Gastroesophageal sphincter (tissue), 4 donors: ENCODE measurements at places on chromosomes 6 and 20. TPM values are rescaled to one million over a fixed set of nuclear protein-coding genes. Genes with fewer than 3 reads are reported as not detected.

Gene HLA-DRB1
- total RNA-seq = 5.8 TPM

Gene LST1
- total RNA-seq = 7.7 TPM

DNA sequence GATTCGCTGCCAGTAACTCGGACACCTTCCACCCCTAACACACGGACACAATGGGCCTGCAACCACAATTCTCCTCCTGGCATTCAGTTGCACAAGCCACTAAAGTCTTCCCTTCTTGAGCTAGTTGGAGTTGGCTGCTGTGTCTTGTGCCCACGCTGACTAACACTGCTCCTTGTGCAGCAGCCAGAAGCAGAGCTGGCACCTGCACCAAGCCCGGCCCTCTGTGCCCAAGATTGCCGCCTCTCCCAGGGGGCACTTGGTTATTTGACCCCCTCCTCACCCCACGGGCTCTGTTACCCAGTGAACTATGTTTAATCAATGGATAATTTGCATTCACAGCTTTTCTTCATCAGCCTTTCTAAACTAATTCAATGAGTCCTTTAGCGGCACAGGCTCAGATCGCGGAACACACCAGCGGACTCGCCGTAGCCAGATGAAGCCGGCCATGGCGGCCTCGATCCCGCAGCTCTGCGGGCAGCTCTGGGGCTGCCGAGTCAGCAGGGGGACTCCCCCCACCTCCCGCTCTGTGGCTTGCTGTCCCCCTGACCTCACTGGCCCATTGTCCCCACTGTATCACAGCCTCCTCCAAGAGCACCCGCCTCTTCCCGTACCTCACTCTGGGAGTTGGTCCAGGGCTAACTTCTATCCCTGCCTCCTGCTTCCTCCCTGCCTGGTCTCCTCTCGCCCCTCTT, 94.8 kb upstream of the AFDN start:
- no peak overlapping the region for H3K27ac ChIP-seq
- H3K4me3 ChIP-seq = no peak overlapping the region
- H3K36me3 ChIP-seq = no peaks in the 10 kb centered on the region
- ATAC-seq = no peak
- H3K27me3 ChIP-seq = peaks cover 3% of the 10 kb centered on the region
- H3K4me1 ChIP-seq = no peaks in the 10 kb centered on the region

- no peaks in the 10 kb centered on the region for H3K36me3 ChIP-seq
- no peak for ATAC-seq
- H3K4me3 ChIP-seq = no peak overlapping the region
These were observed 236.1 kb downstream of the KCNQ5 start for GRCh38 chr6:72857791-72858585.

GRCh38 chr20:44541992-44542391, 20.1 kb upstream of the SERINC3 start:
- H3K27ac ChIP-seq = peak overlapping the region; percentile 82
- ATAC-seq = no peak
- no peaks in the 10 kb centered on the region for H3K27me3 ChIP-seq
- no peaks in the 10 kb centered on the region for H3K36me3 ChIP-seq
- H3K4me3 ChIP-seq = no peak overlapping the region
- H3K4me1 ChIP-seq = no peaks in the 10 kb centered on the region

- no peak overlapping the region for H3K4me3 ChIP-seq
- no peaks in the 10 kb centered on the region for H3K36me3 ChIP-seq
- ATAC-seq = no peak
- H3K27me3 ChIP-seq = no peaks in the 10 kb centered on the region
These were observed 55.0 kb downstream of the ATP9A start for GRCh38 chr20:51713213-51713598.

- peak overlapping the region; percentile 36 for H3K4me3 ChIP-seq
- peaks cover 18% of the 10 kb centered on the region for H3K4me1 ChIP-seq
- H3K36me3 ChIP-seq = no peaks in the 10 kb centered on the region
- ATAC-seq = no peak
- H3K27ac ChIP-seq = no peak overlapping the region
These were observed 31.1 kb downstream of the TFAP2B start for GRCh38 chr6:50849796-50850180.

DNA sequence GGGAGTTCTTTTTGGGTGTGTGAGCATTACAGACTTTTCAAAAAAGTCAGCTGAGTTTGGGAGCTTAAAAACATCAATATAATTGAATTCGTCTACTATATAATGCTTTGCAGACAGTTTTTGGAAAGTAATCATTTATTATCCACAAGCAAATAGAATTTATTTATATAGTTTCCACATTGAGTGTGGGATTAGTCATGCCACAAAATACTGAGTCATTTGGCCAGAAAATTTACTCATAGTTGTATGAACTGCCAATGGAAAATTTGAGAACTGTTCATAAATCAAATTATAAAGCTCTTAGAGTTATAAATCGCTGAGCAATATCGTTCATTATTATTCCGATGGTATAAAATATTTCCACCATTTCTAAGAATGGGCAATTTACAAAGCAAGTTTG, 5.0 kb downstream of the BEND6 start:
- no peak overlapping the region for H3K4me3 ChIP-seq
- H3K4me1 ChIP-seq = no peaks in the 10 kb centered on the region
- ATAC-seq = no peak
- H3K36me3 ChIP-seq = no peaks in the 10 kb centered on the region

- H3K4me3 ChIP-seq = no peak overlapping the region
- no peaks in the 10 kb centered on the region for H3K36me3 ChIP-seq
- H3K27me3 ChIP-seq = no peaks in the 10 kb centered on the region
- ATAC-seq = no peak
These were observed 1509.0 kb downstream of the GRIK2 start for GRCh38 chr6:102902471-102902870.

GRCh38 chr20:33401921-33402369, 626 bp upstream of the CDK5RAP1 start:
- H3K4me3 ChIP-seq = peak overlapping the region; percentile 100
- peak; percentile 44 for ATAC-seq
- H3K27me3 ChIP-seq = no peaks in the 10 kb centered on the region
- peaks cover 4% of the 10 kb centered on the region for H3K4me1 ChIP-seq

DNA sequence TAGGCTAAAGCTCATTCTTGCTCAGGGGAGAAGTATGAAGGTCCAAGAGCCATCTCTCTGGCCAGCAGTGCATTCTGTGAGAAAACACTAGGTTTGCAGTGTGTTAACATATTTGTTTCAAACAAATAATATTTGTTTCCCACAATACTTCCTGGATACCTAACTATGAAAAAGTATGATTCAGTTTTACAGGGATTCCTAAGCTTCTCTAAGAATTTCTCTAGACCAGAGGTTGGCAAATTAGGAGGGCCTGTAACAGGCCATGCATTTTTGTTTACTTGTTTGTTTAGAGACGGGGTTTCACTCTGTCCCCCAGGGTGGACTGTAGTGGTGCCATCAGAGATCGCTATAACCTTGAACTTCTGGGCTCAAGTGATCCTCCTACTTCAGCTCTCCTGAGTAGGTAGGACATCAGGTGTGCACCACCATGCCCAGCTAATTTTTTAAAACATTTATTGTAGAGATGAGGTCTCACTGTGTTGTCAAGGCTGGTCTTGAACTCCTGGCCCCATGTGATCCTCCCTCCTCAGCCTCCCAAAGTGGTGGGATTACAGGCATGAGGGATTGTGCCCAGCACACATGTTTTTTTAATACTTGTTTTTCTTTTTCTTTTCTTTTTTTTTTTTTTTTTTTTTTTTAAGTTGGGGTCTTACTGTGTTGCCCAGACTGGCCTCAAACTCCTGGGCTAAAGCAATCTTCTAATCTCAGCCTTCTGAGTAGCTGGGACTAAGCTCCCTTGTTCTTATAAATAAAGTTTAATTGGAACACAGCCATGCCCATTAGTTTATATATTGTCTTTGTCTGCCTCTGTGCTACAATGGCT, 71.7 kb downstream of the ADGRG6 start:
- no peaks in the 10 kb centered on the region for H3K27me3 ChIP-seq
- no peaks in the 10 kb centered on the region for H3K36me3 ChIP-seq
- no peak for ATAC-seq
- no peak overlapping the region for H3K27ac ChIP-seq
- H3K4me3 ChIP-seq = no peak overlapping the region
- H3K4me1 ChIP-seq = no peaks in the 10 kb centered on the region

DNA sequence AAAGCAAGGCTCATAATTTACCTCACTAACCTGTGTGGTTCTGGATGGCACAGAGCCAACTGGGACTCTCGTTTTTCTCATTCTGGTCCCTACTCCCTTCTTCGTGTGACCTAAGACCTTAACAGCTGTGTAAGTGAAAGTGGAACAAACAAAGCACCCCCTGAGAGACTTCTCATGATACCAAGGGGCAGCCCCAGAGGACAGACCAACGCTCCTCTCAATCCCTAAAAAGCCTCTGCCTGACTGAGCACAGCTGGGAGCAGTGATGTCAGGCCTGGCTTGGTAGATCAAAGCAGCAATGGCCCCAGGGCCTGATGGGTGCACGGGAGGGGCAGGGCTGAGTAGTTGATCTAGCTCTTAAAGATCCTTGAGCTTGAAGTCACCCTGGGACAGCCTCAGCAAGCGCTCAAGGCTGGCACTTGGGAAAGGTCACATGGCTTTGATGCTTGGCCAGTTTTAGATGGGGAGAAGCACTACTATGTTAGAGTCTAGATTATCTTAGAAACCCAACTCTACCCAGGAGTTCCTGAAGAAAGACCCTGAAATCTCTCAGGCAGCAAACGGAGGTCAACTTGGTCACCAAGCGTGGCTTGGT, 16.2 kb upstream of the TGM2 start:
- no peak overlapping the region for H3K27ac ChIP-seq
- no peaks in the 10 kb centered on the region for H3K36me3 ChIP-seq
- no peak for ATAC-seq
- peaks cover 2% of the 10 kb centered on the region for H3K27me3 ChIP-seq
- no peaks in the 10 kb centered on the region for H3K4me1 ChIP-seq

DNA sequence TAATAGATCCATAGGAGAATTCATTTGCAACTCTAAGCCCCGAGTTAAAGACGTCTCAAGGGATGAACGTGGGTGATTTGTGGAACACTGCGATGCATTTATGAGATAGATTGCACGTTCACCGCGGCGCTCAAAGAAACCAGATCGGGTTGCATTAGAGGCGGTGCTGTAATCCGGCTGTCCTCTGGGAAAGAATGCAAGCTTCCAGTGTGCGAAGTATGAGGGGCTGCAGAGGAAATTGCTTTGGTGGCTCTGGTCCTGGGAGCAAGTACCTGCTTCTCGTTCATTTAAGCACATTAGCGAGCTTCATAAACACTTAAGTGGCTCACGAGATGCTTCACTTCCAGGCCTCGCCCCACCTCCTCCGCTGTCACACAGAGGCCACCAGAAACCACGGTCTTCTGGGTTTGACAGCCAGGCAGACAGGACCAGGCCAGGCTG, 182.3 kb downstream of the CDH4 start:
- H3K27me3 ChIP-seq = peaks cover 66% of the 10 kb centered on the region
- H3K27ac ChIP-seq = no peak overlapping the region
- H3K4me3 ChIP-seq = no peak overlapping the region

DNA sequence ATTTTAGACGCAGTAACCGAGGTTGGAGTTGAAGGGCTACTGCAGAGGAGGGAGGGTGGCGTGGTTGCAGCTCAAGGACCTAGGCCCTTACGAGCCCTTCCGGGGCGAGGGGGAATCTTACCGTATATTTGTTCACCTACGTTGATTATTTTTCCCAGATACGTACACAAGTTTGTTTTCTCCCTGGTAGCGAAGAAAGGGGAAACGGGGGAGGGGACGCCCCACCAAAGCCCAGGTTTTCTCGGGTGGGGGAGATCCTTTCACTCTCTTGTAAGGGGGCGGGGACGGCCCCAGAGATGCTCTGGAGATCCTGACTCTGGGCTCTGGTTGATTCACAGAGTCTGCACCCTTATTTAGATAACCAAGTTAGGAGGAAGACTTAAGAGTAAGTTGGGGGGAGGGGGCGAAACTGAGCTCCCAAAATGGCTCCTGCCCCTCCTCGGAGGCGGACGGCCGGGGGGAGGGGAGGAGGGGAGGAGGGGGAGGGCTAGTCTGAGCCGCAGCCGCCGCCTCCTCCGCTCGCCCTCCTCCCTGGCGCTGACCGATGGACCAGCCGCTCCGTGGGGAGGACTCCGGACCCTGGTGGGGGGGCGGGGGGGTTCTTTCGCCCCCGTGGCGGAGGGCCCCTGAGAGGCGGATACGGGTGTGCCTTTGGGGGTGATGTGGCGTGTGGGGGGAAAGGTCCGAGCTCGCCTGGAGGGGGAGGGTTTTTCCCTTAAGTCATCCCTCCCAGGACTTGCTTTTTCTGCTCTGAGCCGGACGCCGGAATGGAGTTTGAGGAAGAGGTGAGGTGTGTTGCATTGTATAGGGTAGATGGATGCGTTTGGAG, 2.2 kb downstream of the BRD2 start:
- H3K4me3 ChIP-seq = peak overlapping the region; percentile 91
- peaks cover 42% of the 10 kb centered on the region for H3K4me1 ChIP-seq
- peaks cover 27% of the 10 kb centered on the region for H3K36me3 ChIP-seq
- no peaks in the 10 kb centered on the region for H3K27me3 ChIP-seq
- peak; percentile 21 for ATAC-seq

- no peaks in the 10 kb centered on the region for H3K4me1 ChIP-seq
- H3K27ac ChIP-seq = no peak overlapping the region
- H3K36me3 ChIP-seq = no peaks in the 10 kb centered on the region
- peaks cover 6% of the 10 kb centered on the region for H3K27me3 ChIP-seq
These were observed 137.4 kb upstream of the HDAC2 start for GRCh38 chr6:114108119-114109002.

GRCh38 chr6:131117878-131118277, 17.4 kb upstream of the AKAP7 start:
- no peak overlapping the region for H3K27ac ChIP-seq
- no peaks in the 10 kb centered on the region for H3K36me3 ChIP-seq
- no peak for ATAC-seq
- H3K4me3 ChIP-seq = no peak overlapping the region
